ENCODE measurements at places on chromosomes 5 and 9.

GRCh38 chr5:96569332-96569731, 92.8 kb upstream of the CAST start:
- no peak for DNase-seq

DNA sequence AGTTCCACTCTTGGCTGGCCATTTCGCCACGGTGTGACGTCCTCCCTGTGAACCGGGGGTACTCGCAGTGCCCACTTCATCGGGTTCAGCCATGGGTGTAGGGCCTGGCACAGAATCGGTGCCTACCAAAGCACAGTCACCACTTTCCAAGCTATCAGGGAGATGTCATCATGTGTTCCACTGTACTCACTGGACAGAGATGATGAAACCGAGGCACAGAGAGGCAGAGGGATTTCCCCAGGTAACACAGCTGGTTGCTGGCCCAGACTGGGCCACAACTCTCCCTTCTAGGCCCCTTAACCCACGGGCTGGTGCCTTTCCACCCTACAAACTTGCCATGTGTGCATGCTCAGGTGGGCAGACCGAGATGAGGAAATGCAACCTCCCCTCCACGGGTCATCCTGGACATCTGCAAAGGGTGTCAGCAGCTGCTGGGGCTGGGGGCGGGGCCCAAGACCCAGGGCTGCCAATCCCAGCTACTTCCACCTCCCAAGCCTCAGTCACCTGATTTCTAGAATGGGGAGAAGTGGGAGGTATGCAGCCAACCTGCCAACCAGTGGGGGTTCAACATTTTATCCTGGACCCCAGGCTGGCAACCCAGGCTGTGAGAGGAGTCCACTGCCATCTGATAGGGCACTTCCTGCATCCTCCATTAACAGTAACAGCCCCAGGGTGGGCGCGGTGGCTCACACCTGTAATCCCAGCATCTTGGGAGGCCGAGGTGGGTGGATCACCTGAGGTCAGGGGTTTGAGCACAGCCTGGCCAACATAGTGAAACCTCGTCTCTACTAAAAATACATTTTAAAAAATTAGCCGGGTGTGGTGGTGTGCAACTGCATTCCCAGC, 893 bp upstream of the SH2D3C start:
- no peak for DNase-seq

GRCh38 chr5:40985501-40985900, 76.2 kb downstream of the C7 start:
- DNase-seq = no peak

- no peak for DNase-seq
Measured at GRCh38 chr9:13139641-13140171, 139.8 kb downstream of the MPDZ start.

DNA sequence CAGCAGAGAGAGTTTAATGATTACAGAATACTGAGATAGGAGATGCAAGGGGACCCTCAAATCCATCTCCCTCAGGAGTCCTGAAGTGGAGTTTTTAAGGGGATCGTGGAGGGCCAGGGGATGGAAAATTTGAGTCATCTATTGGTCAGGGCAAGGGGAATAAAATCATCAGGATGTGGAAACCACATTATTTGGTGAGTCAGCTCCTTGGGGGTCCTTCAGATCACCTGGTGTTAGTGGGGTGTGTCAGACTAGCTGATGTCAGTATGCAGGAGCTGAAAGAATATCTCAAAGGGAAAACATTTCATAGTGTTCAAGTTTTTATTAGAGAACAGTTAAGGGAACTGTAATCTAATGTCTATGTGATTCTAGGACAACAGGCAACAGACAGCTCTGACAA, 183.0 kb upstream of the FTMT start:
- DNase-seq = no peak

- no peak for DNase-seq
Measured at GRCh38 chr5:127431977-127432585, 85.4 kb upstream of the PRRC1 start.

DNA sequence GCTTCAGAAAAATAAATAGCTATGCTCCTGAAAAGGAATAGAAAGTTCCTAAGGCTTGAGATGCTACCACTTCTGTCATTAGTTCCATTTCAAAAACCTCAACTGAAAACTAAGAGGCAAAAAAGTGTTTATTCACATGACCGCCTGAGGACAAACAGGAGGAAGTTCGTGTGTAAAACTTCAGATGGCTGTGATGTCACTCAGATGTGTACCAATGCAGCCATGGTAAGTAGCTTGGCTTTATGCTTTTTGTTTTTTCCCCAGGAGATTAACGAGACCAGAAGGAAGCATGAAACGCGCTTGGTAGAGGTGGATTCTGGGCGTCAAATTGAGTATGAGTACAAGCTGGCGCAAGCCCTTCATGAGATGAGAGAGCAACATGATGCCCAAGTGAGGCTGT, 33.0 kb downstream of the LMNB1 start:
- DNase-seq = no peak

GRCh38 chr9:111413996-111414395, 70.2 kb downstream of the ECPAS start:
- DNase-seq = no peak

- no peak for DNase-seq
Measured at GRCh38 chr9:5612185-5612530, 16.7 kb upstream of the RIC1 start.

GRCh38 chr5:172028167-172028566, 21.7 kb upstream of the FBXW11 start:
- DNase-seq = no peak

DNA sequence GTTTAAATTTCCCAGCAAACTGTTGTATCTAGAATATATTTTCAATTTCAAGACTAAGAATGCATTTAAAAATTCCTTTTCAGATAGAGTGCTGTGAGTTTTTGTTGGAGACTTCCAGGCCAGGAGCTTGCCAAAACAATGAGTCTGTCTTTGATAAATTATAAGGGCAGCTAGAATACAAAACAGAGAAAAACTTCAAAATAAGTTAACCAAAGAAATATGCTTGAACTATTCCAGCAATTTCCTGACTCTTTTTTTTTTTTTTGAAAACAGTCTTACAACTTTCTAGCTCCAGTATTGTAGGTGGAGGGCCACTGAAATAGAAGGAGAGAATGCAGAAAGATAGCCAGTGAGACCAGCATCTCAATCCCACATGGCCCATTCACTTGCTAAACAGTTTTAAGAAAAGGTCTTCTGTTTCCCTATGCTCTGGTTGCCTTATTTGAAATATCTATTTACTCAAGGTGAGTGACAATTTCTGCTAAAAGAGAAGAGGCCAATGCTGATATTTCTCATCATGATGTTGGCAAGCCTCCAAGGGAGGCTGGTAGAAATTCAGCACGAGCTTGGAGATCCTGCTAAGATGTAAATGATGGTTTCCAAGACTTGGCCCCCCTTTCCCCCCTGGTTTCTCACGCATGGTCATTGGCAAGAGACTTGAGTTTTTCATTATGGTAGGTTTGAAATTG, 103.2 kb downstream of the USP20 start:
- no peak for DNase-seq

- no peak for DNase-seq
Measured at GRCh38 chr9:136048560-136049411, 46.3 kb downstream of the NACC2 start.

GRCh38 chr9:79116709-79117108, 455.1 kb upstream of the TLE4 start:
- no peak for DNase-seq
